ENCODE measurements at places on chromosomes 5 and 9.

GRCh38 chr5:134097211-134097749 lies 17.2 kb upstream of the TCF7 start:
- no peak for DNase-seq

GRCh38 chr5:98065261-98065909 lies 708.1 kb upstream of the RGMB start:
- DNase-seq, result no peak

DNA sequence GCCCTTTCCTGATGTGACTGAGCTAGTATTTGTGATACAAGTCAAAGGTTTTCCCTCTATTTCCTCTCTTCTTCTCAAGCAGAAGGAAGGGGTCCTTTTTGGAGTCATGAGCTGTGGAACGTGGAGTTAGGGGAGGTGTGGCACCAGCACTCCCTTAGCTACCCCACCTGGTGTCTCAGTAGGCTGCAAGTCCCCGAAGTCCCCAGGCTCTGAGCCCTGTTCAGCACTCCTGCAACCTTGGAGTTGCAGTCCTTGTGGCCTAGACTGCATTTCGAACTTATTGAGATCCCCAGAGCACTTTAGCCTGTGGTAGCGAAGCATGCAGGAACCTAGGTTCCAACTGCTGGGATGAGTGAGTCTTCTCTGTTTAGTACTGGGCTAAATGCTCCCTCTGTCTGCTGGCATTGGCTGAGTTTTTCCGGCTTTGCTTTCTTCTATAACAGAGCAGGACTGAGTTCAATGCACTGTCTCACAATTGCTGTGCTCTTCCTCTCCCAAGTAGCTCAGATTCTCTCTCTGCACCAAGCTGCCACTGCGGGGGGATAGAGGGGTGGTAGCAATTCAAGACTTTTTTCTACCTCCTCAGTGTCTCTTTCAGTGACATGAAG lies 600.7 kb upstream of the CDH9 start:
- DNase-seq, result no peak

DNA sequence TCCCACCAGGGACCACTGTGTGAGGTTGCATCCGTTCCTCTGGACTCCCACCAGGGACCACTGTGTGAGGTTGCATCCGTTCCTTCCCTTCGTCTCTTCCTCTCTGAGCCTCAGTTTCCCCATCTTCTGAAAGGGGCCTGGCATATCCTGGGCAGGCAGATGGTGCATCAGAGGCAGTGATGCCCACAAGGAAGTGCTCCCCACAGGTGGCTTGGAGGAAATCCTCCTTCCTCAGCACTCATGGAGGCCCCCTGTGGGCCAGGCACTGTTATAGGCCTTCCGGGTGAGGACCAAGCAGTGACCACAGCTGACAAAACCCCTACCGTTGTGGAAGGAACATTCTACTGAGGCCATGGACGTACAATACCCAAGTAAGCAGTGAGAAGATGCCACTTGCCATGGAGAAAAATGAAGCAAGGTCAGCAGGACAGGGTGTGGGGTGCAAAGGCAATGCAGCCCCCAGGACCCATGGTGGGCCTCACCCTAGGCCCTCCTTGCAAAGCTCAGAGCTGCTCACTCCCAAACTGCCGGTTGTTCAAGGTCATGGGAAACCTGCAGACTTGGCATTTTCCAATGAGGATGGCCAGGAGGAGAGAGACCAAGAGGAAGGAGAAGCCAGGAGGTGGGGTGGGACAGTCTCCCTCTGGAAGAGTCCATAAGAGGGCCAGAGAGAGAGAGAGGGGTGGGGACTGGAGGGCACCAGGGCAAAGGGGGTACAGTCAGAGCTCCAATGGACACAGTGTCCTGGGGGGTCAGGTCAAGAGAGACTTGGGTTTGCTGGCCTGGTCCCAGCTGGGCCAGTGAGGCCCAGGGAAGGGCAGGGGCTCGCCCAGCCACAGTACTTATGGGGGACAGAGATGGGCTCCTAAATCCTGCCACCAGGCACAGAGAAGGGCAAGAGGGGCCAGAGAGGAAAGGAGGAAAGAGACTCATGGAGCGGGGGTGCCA lies 51.1 kb downstream of the C9orf50 start:
- DNase-seq, result no peak

DNA sequence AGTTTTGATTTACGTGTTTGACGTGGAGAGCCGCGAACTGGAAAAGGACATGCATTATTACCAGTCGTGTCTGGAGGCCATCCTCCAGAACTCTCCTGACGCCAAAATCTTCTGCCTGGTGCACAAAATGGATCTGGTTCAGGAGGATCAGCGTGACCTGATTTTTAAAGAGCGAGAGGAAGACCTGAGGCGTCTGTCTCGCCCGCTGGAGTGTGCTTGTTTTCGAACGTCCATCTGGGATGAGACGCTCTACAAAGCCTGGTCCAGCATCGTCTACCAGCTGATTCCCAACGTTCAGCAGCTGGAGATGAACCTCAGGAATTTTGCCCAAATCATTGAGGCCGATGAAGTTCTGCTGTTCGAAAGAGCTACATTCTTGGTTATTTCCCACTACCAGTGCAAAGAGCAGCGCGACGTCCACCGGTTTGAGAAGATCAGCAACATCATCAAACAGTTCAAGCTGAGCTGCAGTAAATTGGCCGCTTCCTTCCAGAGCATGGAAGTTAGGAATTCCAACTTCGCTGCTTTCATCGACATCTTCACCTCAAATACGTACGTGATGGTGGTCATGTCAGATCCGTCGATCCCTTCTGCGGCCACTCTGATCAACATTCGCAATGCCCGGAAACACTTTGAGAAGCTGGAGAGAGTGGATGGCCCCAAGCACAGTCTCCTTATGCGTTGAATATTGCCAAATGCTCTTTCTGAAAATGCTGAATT lies 850 bp downstream of the RRAGA start:
- no peak for DNase-seq

- no peak for DNase-seq
These were observed 174.7 kb downstream of the PPP2R2B start for GRCh38 chr5:146703899-146704298.

DNA sequence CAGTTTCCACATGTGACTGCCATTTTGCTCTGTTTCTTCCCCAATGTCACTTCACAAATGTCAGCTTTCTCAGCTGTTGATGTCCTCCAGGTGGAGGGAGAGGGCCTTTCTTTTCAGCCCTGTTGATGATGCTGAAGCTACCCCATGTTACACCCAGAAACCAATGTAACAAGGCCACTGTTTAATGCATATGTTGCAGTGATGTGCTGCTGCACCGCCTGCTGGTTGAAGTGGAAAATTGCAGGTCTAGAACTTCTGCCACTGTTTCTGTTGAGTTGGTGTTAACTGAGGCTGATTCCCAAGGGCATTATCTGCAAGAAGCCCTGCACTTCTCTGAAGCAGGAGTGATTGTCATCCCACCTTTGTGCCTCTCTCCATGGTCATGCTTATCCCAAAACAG lies 428.4 kb downstream of the KDM4C start:
- no peak for DNase-seq

GRCh38 chr9:34651876-34652601 lies at the start of gene IL11RA:
Gene IL11RA (plus strand): TSS chr9:34652185. CDS start chr9:34655218, 3,033 bp downstream.
- DNase-seq, result peak; percentile 67

DNA sequence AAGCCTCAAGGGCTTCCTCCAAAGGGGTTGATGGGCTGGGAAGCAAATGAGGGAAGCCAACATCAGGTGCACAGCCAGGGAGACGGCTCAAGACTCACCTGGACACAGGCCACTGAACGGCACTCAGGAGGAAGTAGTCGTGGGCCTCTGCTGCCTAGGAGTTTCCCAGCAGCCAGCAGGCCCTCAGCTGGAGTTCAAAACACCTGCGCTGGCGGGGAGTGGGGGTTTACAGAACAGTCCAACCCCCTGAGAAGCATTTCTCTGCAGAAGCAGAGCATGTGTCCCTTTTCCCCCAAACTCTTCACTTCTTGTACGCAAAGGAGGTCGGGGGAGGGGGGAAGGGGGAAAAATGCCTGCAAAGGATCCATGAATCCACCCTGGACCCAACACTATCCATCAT lies 2.3 kb downstream of the WHRN start:
- DNase-seq, result no peak

GRCh38 chr9:38294220-38294960 lies 98.1 kb upstream of the ALDH1B1 start:
- DNase-seq, result no peak

- no peak for DNase-seq
These were observed 42.9 kb downstream of the FOXD1 start for GRCh38 chr5:73405691-73406090.

DNA sequence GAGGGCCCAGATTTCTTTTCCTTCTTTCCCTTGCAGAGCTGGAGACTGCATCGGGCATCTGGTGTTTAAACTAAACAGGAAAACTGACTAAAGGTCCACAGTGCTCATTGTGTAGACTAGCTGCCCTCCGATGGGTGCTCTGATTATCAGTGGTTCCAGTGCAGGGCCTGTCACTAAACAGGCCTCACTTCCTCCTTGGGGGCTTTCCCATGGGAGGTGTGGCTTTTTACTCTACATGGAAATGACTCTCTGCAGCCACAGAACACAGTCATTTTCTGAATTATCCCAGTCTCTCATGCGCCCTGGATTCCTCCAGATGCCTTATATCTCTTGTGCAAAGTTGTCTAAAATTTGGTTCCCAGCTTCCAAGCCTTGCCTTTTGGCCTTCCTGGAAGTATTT lies 199.2 kb downstream of the TRIO start:
- no peak for DNase-seq

DNA sequence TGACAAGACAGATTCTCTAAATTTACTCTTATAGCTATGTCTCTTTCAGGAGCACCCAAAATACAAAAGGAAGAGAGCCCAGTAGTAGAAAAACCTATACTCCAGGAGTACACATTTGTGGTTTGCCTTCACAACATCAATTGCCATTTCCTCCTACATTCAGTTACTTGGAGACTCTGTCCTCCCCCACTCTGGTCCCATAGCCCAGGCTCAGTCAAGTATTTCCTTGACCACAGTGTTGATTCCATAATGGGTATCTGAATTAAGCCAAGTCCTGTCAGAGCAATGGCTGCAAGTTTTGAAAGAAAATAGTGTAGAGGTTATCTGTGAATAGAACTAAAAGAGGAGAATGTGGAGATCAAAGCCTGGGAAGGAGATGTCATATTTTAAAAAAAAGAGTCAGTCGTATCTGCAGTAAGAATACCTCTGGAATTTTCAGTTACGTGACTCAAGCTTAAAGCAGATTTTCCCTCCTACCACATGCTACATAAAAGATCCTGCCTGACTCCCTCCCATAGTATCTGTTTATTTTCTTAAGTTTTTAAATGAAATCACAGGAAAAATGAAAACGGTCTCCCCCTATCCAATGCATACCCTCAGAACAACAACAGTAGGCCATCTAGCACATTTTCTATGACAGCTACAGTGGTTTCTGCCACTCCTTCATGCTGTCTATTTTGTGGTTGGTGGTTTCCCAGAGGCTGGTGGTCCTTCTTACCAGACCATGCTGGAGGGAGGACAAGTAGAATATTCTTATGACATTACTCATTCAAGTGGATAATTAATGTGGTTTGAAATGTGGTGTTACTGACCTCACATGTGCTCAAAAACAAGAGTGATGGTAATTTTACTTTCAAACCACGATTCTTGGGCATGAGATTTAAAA lies 249.7 kb upstream of the TMEM161B start:
- no peak for DNase-seq

DNA sequence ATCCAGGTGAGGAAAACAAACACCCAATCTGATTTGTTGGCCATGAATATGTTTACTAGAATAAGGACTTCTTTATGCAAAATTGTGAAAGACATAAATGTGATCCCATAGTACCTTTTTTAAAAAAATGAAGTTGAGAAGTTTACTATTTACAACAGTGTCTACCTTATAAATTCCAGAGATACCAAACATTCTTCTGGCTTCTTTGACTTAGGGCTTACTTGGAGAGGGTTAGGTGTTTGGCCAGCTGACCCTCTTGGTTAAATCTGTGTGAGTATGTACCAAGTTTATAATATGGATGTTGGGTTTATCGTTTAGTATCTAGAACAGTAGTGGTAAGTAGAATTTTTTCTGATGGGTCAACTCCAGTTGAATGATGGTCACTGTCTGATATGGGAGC lies 212.3 kb downstream of the DOCK8 start:
- DNase-seq, result no peak

DNA sequence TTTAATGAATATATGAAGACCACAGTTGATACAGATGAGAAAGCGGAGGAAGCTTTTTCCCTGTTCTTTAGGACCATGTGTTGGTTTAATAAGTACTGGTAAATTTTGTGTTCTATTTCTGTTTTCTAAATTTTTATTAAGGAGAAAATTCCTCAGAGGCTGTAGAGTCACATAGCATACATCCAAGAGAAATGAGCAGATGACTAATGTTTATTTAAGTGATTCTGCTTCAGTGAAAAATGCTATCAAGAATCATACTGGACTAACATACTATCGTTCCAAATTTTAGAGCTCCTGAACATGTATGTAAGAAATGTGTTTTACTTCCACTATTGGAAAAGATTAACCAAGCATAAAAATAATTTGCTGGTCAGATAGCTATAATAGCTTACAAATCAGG lies 115.0 kb downstream of the KIAA1958 start:
- no peak for DNase-seq

- peak; percentile 69 for DNase-seq
These were observed 41.8 kb upstream of the KDM4C start for GRCh38 chr9:6715755-6716643.

GRCh38 chr9:114186605-114187289 lies 31.4 kb downstream of the COL27A1 start:
- DNase-seq, result no peak

GRCh38 chr9:114507726-114508125 lies 2.5 kb upstream of the WHRN start:
- DNase-seq, result no peak

DNA sequence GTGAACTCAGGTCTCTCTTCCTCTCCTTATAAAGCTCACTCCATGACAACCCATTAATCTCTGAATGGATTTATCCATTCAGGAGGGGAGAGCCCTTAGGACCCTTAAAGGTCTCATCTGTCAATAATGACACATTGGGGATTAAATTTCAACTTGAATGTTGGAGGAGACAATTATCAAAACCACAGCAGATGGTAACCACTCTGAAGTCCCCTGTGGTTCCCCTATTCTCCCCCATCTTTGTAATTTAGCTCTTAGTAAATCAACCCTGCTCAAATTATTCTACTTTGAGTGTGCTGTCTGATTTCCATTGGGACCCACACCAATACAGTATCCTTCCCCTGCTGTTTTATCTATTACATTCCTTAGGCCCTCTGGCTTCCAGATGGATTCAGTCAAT lies 72.0 kb upstream of the RAI14 start:
- no peak for DNase-seq

GRCh38 chr5:143217804-143218160 lies 185.7 kb downstream of the NR3C1 start:
- no peak for DNase-seq

GRCh38 chr5:177428574-177429217 lies 2.2 kb downstream of the GRK6 start:
- no peak for DNase-seq

- DNase-seq, result no peak
These were observed 61.6 kb downstream of the WNK2 start for GRCh38 chr9:93245437-93245970.

GRCh38 chr5:7876867-7877266 lies 7.9 kb downstream of the MTRR start:
- no peak for DNase-seq

DNA sequence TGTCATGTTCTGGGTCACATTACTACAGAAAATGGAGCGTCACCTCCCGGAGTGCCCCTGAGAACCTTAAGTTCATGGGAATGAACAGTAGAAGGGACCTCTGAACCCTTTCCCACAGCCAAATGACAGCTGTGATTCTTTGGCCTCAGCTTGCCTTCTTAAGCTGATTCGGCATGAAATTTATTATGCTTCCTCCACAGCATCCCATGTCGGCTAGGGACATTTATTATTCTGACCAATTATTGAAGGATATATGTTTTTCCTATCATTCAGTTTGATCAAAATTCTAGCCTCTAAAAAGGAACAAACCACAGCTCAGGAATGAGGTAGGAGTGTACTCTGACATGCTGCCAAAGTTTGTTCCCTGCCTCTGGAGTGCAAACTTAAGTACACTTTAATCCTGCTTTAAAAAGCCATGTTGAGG lies 440.6 kb downstream of the CETN3 start:
- DNase-seq, result no peak

Measured in stimulated activated CD4-positive, alpha-beta T cell treated with anti-CD3 and anti-CD28 coated beads, Interleukin-4, amount 100 ng/mL, for 4 hours (primary cell).